ENCODE measurements at places on chromosomes 12 and 14. TPM values are rescaled to one million over a fixed set of nuclear protein-coding genes. Genes with fewer than 3 reads are reported as not detected.

SERPINA9 gene
- polyA plus RNA-seq: not detected

ENDOU gene
- polyA plus RNA-seq: not detected

GLIPR1L2 gene
- not detected for polyA plus RNA-seq

SMIM41 gene
- polyA plus RNA-seq: not detected

RAPGEF3 gene
- not detected for polyA plus RNA-seq

KRT73 gene
- 3.3 TPM for polyA plus RNA-seq

SLC38A4 gene
- not detected for polyA plus RNA-seq

DLGAP5 gene
- polyA plus RNA-seq: 0.72 TPM

RPL10L gene
- not detected for polyA plus RNA-seq

CDH24 gene
- 1.2 TPM for polyA plus RNA-seq

APOLD1 gene
- not detected for polyA plus RNA-seq

SERPINA12 gene
- not detected for polyA plus RNA-seq

DACT1 gene
- not detected for polyA plus RNA-seq

LUM gene
- polyA plus RNA-seq: not detected

BATF gene
- polyA plus RNA-seq: 97.4 TPM

CPM gene
- polyA plus RNA-seq: 0.06 TPM
